Activated CD4-positive, alpha-beta T cell treated with anti-CD3 and anti-CD28 coated beads, Interleukin-10, Interleukin-2, amounts not matched to agents 100 ng/mL and 50 ng/mL, durations not matched to agents 16 hours and 8 hours (primary cell): ENCODE measurements at places on chromosomes 2 and 18.

GRCh38 chr2:233058717-233059546, 1.2 kb upstream of the INPP5D start:
- DNase-seq, result no peak

- DNase-seq, result no peak
These were observed 96.6 kb downstream of the MEIS1 start for GRCh38 chr2:66531567-66531966.

- DNase-seq, result no peak
These were observed 48.7 kb downstream of the C1QL2 start for GRCh38 chr2:119109866-119110265.

DNA sequence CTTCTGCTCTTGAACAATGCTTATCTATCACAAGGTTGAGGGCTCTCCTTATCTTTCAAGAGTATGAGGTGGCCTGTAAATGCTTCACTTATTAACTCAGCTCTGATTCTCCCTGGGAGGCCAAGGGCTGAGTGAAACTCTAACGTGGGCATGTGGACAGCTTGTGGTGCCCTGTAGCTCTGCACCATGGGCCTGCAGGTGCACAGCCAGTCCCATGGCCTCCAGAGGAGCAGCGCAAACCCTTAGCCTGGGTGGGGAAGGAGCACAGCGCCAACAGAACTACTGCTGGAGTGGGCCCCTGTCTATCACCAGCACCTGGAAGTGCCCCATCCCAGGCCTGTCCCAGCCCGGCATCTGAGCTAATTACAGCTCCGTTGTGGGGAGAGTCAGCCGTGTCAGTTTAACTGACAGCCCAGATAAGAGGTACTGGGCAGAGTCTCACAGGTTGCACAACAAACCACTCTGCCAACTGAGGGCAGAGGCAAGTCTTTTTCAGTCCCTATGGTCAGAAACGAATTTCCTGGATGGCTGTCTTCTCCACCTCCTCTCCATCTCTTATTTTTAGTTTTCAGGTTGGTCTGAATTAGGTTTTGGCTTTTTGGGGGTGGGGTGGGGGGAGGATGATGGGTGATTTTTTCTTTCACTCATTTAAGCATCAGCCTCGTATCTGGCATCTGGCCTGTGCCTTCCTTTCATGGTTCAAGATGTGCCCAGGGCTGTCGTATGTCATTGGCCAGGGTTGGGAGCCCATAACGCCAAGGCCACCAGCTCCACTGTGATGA, 219.5 kb downstream of the BCL2 start:
- no peak for DNase-seq

DNA sequence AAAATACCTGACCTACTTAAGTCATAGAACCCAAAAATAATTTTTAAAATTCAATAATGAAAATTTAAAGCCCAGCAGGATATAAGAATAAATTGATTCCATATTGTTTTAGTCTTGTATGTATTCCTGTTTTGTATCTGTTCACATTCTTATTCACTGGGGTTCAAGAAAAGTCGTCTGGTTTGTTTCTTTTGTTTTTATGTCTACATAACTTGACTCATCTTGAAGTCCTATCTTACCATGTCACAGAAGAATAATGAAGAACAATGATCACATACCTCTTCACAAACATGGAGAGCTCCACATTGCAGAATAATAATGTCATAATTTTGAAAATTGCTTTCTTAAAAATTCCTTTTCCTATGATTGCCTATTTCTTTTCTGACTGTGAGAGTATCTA, 43.4 kb upstream of the LRP1B start:
- DNase-seq, result no peak

DNA sequence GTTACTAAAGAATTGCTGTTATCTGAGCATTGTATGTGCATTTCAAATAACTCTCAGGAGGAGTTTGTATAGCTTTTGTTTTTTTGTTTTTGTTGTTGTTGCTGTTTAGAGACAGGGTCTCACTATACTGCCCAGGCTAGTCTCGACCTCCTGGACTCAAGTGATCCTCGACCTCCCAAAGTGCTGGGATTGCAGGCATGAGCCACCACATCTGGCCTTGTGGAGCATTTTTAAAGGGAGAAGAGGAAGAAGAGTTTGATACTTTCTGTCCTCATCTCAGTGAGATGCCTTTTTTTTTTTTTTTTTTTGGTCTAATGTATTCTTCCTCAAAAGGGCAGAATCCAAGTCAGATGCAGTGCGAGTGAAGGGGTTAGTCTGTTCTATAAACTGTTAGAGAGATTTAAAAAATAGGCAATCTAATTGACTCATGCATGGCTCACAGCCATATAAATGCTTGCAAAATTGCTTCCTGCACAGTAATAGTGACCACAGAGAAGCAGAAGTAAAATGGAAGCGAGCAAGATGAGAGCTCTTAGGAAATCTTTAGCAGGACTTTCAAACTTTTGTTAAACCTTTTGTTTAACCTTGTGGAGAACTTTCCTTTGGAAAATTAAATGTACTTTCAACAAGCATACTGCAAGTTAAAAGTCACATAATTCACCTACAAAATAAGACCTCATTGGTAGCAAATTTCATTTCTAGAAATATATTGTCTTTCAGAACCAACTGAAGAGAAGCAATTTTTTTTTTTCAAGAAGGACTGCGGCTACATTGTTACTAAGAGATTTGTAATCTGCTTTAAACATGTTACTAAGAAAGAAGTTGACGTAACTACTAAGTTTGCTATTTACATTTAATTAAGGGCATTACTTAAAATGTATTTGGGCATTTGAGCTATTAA, 52.3 kb upstream of the ROCK1 start:
- no peak for DNase-seq

GRCh38 chr18:79926306-79926705, 25.1 kb downstream of the SLC66A2 start:
- no peak for DNase-seq

- peak; percentile 55 for DNase-seq
These were observed 2.0 kb downstream of the PHLPP1 start for GRCh38 chr18:62717169-62717924.

DNA sequence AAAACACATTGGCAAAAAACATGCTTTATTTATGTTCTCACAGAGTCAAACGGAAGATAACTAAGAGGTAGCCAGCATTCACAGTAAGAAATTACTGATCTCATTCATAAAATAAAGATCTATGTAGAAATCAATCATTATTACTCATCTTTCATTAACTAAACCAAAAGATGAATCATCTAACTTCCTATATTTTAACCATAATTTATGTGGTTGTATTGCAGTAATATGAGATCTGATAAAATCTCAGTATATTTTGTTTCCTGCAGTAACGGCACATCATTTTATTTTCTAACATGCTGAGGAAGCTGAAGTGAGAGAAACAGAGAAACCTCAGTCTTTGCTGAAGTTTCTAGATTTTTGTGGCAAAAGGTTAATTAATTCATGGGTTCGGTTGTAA, 375.8 kb downstream of the GALNT13 start:
- DNase-seq, result no peak

- peak; percentile 23 for DNase-seq
These were observed 19.9 kb downstream of the TMSB10 start for GRCh38 chr2:84925336-84925723.

DNA sequence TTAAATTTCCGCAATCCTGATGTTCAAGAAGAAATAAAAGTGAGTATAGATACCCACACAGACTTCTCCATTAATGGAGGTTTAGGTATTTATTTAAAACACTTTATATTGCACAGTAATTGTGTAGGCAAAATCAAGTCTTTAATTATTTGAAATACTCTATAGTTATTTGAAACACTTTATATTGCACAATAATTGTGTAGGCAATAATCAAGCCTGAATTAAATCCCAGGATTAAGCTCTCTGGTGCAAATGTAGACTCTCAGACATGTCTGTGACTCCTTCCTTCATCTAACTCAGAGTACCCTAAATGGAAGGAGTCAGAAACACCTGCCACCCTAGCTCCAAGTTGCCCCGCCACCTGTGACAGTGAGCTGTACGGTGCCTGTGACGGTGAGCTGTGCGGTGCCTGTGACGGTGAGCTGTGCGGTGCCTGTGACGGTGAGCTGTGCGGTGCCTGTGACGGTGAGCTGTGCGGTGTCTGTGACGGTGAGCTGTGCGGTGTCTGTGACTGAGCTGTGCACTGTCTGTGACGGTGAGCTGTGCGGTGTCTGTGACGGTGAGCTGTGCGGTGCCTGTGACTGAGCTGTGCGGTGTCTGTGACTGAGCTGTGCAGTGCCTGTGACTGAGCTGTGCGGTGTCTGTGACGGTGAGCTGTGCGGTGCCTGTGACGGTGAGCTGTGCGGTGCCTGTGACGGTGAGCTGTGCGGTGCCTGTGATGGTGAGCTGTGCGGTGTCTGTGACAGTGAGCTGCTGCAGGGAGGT, 11.0 kb downstream of the SLC3A1 start:
- no peak for DNase-seq

DNA sequence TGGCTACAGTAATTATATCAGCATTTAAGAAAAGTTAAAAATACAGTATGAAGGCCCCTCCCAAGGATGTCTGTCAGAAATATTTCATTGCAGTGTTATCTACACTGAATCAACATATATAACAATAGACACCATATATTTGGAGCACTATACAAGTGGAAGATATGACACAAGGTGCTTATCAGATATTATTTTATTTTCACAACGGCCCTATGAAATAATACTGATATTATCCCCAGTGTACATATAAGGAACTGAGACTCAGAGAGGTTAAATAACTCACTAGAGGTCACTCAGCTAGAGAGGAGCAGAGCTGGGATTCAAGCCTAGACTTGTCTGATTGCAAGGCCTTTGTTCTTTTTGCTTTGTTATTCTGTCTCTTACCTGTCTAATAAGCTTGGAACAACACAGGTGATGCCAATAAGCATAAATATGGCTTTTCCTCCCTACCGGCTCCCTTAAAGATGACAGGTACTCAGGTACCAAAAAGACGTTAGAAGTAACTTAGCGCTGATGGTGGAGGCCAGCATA, 4.7 kb upstream of the SLC40A1 start:
- DNase-seq, result no peak

GRCh38 chr2:222736924-222737323, 65.5 kb downstream of the MOGAT1 start:
- no peak for DNase-seq

GRCh38 chr2:57461624-57462023, 585.0 kb upstream of the VRK2 start:
- no peak for DNase-seq

GRCh38 chr18:71807586-71807985, 736.6 kb downstream of the CBLN2 start:
- no peak for DNase-seq

DNA sequence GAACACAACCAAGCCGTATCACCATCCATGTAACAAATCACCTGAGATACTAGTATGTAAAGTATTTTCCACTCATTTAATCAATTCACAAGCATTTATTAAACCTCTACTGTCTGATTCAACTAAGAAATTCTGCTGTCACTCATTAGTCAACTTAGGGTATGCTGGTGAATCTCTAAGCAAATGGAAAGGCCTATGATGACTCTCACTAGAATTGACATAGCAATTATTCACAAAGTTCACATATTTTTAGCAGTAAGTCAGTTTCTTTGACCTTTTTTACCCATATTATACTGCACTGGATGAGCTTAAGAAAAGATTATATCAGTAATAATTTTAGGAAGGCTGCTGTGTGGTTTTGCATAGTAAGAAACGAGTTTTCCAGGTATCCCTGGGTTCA, 130.1 kb downstream of the SLC8A1 start:
- DNase-seq, result no peak
